ENCODE measurements at places on chromosomes 5 and 9.

GRCh38 chr9:107136296-107136695 is 146.8 kb upstream of the RAD23B start:
- DNase-seq: no peak

GRCh38 chr9:76989501-76989900 is 30.0 kb upstream of the FOXB2 start:
- DNase-seq: no peak

- DNase-seq: no peak
These were observed 34.1 kb downstream of the ELOVL7 start for GRCh38 chr5:60809891-60810425.

GRCh38 chr5:173707392-173707791 is 90.9 kb upstream of the BOD1 start:
- peak; percentile 56 for DNase-seq

DNA sequence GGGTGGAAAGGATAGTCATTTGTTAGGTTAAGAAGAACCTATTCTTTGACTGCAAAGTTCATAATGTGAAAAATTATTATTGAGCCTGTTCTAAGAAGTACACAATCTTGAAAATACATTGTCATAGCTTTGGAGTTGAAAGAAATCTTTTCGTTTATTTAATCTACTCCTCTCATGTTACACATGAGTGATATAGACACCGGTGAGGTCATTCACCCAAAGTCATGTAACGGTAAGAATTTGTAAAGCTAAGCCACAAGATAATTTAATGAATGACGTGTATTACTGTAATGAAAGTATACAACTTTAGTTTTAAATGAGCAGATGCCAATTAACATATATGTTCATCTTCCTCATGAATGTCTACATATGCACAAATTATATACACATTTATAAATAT is 284.1 kb upstream of the PDE4D start:
- peak; percentile 56 for DNase-seq

DNA sequence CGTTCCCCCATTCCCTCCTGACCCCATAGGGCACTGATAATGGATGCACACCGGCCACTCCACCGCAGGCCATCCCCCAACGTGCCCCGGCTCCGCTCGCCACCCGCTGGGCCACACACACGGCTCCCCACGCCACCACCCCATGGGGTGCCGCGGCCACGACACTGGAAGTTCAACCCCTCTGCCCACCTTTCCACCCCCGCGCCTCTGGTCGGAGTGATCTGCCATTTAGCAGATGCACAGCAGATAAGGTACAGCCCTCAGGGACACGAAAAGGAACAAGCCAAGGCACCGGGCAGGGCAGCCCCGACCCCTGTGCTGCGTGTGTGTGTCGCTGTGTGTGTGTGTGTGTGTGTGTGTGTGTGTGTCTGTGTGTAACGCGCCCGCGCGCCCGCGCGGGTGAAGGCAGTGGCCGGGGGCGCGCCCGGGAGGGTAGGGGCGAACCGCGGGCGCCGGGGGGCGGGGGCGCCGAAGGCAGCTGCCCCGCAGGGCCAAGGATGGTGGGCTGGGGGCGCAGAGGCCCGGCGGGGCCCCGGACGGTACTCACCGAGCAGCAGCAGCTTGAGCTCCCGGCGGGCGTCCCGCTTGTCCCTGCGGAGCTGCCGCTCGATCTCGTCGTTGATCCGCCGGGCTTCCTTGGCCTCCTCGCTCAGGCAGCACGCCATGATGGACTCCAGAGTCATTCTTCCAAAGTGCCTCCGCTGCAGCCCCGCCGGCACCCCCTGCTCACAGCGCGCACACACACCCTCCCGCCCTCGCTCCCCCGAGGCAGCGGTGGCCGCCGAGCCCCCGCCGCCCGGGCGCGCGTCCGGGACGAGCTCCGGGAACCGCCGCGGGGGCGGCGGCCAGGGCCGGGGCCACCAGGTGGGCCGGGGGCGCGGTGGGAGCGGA is 813 bp downstream of the GNAQ start:
- DNase-seq: no peak
